ENCODE measurements at places on chromosomes 2 and 18. TPM values are rescaled to one million over a fixed set of nuclear protein-coding genes. Genes with fewer than 3 reads are reported as not detected.

The KIDINS220 gene
- 111 TPM for total RNA-seq

DNA sequence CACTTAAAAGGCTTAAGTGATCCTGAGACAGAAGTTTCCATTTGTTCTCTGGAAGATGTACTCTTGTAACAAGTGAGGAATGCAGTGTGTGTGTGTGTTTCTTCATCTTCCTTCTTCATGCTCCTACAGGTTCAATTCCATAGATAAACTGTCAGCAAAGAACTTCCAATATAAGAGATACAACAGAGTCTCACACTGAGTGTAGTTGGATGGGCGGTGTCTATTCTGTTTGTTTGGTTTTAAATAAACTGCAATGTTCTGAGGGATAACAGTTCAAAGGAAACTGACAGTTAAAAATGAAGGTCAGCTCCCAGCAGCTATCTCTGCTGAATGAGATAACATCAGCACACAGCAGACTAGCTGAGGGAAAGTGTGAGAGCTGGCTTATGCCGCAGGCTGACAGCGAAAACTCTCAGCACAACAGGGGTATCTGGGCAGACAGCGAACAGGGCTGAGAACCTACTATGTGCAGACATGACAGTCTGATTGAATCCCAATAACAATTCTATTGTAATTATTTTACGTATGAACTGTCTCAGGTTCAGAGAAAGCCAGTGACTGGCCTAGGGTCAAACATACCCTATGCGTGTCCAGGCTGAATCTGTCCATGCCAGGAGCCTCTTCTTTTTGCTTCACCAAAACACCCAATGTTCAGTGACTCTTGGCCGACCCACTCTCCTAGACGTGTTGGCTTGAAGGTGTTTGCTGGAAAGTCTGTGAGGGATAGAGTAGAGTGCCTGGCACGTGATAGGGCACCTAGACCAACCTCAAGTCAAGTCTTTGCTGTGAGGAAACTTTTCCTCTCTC lies 201.9 kb upstream of the TRIB2 start:
- DNase-seq: no peak

The ZNF804A gene
- 0.30 TPM for total RNA-seq

The PFN4 gene
- total RNA-seq: 0.49 TPM

DNA sequence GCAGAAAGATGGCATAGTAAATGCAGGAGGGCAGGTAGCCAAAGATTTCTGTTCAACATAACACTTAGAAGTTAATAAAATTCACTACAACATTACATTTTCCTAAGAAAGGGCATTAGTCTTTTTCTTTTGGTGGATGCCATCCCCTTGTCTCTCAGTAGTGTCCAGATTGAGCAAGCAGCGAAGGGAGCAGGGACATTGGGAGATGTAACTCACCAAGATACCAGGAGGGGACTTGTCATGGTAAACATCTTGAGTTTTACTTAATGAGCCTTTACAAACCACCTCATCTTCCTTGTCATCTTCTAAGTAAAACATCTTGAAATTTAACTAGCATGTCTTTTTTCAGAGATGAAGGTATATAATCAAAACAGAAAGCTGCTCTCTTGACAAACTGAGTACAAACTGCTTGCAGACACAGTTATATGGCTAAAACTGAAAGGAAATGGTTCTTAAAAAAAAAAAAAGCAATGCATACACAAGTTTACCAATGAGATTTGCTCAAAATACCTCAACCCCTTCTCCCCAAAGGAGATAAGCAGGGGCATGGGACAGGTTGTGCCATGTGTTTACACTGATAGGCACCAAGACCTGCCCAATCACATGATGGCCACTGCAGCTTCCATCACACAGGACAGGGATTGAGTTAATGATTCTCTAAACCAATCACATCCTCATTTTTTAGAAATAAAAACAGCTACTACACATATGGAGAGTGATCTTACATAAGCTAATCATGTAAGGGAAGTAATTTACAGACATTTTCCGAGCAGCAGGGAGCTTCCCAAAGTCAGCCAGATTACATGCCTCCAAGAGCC lies 30.3 kb downstream of the LPIN2 start:
- peak; percentile 17 for DNase-seq

GRCh38 chr2:107809835-107810234 lies 16.9 kb upstream of the RGPD4 start:
- no peak for DNase-seq

DNA sequence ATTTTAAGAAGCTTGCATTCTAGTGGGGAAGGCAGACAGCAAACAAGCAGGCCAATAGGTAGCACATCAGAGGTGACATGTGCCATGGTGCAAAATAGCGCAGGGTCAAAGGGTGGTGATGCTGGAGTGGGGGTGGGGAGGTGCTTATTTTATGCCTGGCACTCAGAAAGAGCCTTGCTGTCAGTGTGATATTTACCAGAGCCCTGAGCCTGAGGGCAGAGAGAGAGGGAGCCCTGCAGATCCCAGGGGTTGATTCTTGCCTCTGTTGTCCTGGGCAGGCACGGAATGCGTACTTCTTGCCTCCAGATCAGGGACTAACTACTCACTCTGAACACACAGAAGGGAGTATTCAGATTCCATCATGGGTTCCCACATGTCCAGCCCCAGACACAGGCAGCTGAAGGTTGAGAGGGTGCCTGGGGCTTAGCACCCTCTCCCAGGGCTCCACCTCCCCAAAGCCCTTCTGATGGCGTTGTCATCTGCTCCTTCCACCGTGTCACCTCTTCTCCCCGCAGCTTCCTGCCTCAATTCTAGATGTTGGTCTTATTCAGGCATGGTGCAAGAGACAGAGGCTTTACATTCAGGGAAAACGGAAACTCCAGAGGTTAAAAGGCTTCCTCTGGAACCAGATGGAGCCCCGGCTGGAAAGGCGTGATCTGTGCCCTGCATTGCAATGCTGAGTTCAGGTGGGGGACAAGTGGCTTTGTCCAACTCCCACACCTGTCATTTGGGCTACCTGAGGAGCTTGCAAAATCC lies 252.3 kb downstream of the HAUS1 start:
- DNase-seq: no peak

DNA sequence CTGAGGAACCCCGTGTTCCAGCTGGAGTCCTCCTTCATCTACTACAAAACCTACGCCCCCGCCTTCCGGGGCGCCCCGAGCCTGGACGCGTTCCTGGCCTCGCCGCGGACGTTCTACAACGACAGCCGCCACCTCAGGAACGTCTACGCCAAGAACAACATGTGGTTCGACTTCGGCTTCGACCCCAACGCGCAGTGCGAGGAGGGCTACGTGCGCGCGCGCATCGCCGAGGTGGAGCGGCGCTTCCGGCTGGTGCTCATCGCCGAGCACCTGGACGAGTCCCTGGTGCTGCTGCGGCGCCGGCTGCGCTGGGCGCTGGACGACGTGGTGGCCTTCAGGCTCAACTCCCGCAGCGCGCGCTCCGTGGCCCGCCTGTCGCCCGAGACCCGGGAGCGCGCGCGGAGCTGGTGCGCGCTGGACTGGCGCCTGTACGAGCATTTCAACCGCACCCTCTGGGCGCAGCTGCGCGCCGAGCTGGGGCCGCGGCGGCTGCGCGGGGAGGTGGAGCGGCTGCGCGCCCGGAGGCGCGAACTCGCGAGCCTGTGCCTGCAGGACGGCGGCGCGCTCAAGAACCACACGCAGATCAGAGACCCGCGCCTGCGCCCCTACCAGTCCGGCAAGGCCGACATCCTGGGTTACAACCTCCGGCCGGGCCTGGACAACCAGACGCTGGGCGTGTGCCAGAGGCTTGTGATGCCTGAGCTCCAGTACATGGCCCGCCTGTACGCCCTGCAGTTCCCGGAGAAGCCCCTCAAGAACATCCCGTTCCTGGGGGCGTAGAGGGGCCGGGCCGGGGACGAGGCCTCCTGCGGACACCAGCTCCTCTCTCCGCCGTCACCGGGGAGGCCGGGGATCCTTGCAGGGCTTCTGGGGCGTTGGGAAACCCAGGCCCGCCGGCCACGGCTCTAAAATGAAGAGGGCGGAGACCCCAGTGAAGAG lies 5.3 kb upstream of the NEU4 start:
- peak; percentile 36 for DNase-seq

The PPM1G gene
- 33.1 TPM for total RNA-seq

DNA sequence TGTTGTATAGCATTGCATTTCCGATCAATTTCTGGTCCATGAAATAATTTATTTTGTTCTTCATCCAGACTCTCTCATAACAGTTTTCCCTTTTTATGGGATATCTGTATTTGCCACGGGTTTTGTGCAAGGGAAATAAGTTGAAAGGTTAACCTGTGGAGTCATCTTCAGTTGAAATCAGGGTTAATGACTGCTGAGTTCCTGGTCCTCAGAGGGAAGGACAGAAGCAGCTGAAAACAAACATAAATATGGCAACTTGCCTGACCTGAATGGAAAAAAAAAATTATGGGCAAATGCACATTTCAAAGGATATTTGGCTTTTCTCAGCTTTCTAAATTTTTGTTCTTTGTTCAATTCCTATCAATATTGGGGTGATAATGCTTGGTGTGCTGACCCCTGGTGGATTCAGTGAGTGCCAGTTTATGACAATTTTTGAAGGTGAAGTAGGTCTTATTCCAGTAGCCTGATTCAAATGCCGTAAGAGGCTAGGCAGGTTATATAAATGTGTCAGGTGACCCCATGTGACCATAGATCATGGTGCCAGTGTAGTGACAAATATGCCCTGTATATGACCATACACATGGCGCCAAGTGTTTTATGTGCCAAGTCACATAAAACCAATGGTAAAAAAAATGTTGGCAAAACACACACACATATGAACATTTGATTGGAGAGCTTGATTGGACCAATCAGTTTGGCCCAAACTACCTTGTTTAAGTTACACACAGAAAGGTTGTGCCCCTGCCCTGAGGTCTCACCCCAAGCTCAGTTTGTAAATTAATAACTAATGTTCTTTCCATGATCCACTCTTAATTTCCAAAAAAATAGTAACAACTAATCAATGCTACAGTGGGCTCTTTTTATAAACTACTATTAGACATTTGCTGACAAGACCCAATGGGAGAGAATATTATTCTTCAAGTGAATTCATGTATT lies 47.6 kb upstream of the FAM124B start:
- DNase-seq: no peak

The TUBA4A gene
- total RNA-seq: 35.7 TPM

The CRYGD gene
- total RNA-seq: not detected

DNA sequence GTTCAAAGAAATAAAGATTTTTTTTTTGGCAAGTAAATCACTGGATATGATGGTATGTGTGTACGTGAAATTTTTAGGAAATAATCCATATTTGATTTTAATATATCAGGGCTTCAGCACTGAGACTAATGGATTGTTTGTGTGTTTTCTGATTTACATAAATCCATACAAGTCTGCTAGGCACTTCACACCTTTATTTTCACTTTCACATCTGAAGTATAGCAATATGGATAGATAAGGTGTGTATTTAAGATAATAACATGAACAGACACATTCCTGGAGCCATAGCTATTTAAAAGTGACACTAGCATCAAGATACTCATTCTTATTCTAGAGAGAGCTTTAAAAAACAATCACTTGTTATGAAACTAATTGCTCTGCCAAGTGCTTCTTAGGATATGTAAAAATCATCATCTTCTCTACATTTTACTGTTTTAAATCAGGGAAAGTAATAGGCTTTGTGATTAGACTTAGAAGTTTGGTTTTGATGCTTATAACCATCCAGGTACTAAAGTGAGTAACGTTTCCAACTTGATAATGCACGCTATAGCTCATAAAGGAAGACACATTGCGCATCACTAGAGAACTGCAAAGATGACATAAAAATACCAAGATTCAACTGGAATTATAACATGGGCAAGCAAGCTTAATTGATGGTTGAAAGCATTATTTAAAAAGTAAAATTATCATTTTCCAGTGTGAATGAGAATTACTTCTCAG lies 208.9 kb downstream of the ZEB2 start:
- no peak for DNase-seq

GRCh38 chr18:28716338-28716737 lies 539.4 kb upstream of the CDH2 start:
- DNase-seq: no peak

The MEP1B gene
- total RNA-seq: not detected

The SPIRE1 gene
- 20.3 TPM for total RNA-seq

DNA sequence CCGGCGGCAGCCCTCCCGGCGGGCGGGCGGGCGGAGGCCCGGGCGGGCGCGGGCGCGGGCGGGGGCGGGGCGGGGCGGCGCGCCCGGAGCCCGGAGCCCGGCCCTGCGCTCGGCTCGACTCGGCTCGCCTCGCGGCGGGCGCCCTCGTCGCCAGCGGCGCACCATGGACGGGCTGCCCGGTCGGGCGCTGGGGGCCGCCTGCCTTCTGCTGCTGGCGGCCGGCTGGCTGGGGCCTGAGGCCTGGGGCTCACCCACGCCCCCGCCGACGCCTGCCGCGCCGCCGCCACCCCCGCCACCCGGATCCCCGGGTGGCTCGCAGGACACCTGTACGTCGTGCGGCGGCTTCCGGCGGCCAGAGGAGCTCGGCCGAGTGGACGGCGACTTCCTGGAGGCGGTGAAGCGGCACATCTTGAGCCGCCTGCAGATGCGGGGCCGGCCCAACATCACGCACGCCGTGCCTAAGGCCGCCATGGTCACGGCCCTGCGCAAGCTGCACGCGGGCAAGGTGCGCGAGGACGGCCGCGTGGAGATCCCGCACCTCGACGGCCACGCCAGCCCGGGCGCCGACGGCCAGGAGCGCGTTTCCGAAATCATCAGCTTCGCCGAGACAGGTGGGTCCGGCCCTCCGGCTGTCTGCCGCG lies at the start of gene INHBB:
Gene INHBB, plus strand, starts transcription at position 111 of the 641 bp plus-strand sequence. Its CDS starts 53 bp downstream, at position 164.
- DNase-seq: no peak

- DNase-seq: no peak
These were observed 1.4 kb downstream of the VRK2 start for GRCh38 chr2:58047961-58048360.

- no peak for DNase-seq
These were observed 32.2 kb downstream of the NR4A2 start for GRCh38 chr2:156300337-156300736.

GRCh38 chr2:33246432-33246831 lies 230.0 kb upstream of the RASGRP3 start:
- DNase-seq: no peak

- DNase-seq: no peak
These were observed 27.6 kb downstream of the LYPD1 start for GRCh38 chr2:132642415-132642814.

DNA sequence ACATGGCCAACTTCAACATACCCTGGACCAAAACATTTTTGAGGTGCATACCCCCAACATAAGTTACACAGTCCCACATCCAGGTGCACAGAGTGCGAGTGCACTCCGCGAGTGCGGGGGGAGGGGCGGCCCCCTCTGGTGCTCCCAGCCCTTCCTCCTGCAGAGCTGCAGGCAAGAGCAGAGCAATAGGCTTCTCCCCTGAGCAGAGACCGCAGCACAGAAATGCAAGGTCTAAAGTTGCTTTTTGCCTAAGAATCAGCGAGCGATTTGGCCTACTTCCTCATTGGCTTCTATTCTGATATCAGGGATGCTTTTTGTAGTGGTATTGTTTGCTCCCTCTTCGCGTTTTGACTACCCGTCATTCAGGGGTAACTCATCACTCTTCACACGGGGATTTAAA lies 40.6 kb downstream of the BOLA3 start:
- DNase-seq: no peak

The MC5R gene
- not detected for total RNA-seq

All from skin of body (tissue), 3 donors.